ENCODE measurements at places on chromosomes 2 and 18.

DNA sequence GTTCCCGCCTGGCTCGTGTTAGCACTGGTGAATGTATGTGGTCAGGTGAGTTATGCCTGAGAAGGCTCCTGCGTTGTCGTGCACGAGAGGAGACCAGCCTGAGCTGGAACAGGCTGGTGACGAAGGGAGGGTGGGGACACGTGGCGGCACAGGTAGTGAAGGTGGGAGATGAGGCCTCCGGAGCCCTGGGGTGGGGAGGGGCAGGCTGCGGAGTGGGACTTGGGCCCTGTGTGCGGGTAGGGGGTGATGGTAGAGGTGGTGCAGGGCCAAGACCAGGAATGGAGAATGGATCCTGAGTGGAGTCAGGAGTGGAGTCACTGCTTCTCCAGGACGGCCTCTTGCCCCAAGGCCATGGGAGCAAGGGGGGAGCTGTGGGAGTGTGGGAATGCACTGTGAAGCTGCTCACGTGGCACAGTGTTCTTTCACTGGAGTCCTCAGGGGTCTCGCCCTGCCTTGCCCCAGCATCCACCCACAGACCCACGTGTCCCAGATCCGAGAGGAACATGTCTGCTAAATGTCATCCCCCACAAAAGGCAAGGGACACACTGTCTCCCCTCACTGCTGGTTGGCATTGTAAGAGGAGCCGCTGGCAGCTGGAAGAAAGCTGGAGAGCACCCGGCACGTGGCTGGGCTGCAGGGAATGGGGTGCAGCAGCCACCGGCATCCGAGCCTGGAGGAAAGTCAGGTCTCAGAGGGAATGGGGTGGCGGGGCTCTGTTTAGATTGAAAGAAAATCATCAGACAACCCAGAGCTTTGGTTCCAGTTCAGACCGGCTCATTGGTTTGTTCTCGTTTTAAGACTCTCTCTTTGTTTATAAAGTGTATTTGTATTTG, 63.7 kb downstream of the CYP26B1 start:
- H3K36me3 ChIP-seq, result no peaks in the 10 kb centered on the region
- no peaks in the 10 kb centered on the region for H3K4me1 ChIP-seq
- no peak overlapping the region for H3K27ac ChIP-seq
- no peak for DNase-seq

DNA sequence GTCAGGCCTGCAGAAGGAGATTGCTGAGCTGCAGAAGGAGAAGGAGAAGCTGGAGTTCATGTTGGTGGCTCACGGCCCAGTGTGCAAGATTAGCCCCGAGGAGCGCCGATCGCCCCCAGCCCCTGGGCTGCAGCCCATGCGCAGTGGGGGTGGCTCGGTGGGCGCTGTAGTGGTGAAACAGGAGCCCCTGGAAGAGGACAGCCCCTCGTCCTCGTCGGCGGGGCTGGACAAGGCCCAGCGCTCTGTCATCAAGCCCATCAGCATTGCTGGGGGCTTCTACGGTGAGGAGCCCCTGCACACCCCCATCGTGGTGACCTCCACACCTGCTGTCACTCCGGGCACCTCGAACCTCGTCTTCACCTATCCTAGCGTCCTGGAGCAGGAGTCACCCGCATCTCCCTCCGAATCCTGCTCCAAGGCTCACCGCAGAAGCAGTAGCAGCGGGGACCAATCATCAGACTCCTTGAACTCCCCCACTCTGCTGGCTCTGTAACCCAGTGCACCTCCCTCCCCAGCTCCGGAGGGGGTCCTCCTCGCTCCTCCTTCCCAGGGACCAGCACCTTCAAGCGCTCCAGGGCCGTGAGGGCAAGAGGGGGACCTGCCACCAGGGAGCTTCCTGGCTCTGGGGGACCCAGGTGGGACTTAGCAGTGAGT, 19.4 kb downstream of the FOSL2 start:
- DNase-seq, result peak; percentile 27
- H3K4me1 ChIP-seq, result peaks cover 65% of the 10 kb centered on the region
- H3K27ac ChIP-seq, result peak overlapping the region; percentile 61
- no peaks in the 10 kb centered on the region for H3K27me3 ChIP-seq
- H3K4me3 ChIP-seq, result no peak overlapping the region

GRCh38 chr2:18384242-18384641, 176.2 kb downstream of the RDH14 start:
- H3K27me3 ChIP-seq, result peaks cover 10% of the 10 kb centered on the region
- H3K4me3 ChIP-seq, result no peak overlapping the region
- no peaks in the 10 kb centered on the region for H3K4me1 ChIP-seq
- H3K27ac ChIP-seq, result no peak overlapping the region
- DNase-seq, result no peak

GRCh38 chr2:31137211-31138036, 816 bp downstream of the GALNT14 start:
- H3K27me3 ChIP-seq, result peaks cover 77% of the 10 kb centered on the region
- H3K36me3 ChIP-seq, result no peaks in the 10 kb centered on the region
- peaks cover 10% of the 10 kb centered on the region for H3K4me1 ChIP-seq
- DNase-seq, result peak; percentile 36

GRCh38 chr2:144364944-144365738, 154.8 kb downstream of the ZEB2 start:
- H3K27ac ChIP-seq, result no peak overlapping the region
- no peaks in the 10 kb centered on the region for H3K27me3 ChIP-seq
- H3K4me3 ChIP-seq, result no peak overlapping the region
- H3K36me3 ChIP-seq, result no peaks in the 10 kb centered on the region

DNA sequence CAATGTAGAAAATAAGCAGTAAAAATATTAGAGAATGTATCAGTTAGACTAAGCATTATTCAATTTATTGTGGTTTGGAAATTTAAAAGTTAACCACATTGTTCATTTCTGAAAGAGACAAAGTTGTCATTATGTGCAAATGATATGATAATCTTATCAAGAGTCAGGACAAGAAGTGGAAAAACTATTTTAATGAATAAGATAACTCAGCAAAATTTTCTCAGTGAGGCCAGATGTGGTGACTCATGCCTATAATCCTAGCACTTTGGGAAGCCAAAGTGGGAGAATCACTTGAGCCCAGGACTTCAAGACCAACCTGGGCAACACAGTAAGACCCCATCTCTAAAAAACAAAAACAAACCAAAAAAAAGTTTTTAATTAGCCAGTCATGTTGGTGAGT, 39.5 kb upstream of the CERS6 start:
- no peak for DNase-seq
- H3K4me1 ChIP-seq, result peaks cover 6% of the 10 kb centered on the region
- H3K27ac ChIP-seq, result no peak overlapping the region
- no peak overlapping the region for H3K4me3 ChIP-seq
- peaks cover 2% of the 10 kb centered on the region for H3K27me3 ChIP-seq
- no peaks in the 10 kb centered on the region for H3K36me3 ChIP-seq

DNA sequence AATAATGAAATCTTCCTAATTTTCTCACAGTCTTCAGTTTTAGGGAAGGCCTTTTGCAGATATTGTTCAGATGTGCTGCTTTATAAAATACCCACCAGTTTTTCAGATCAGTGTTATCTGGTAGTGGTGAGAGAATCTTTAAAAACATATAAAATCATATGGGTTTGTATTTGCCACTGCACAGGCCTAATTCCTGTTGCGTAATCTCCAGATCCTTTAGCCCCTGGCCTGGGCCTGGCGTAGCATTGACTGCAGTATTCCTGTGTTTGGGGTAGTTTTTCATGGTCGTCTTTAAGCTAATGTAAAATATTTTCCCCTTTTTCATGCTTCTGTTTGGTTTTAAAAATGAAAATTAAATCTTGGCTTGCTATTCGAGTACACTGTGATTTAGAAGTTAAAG, 43.2 kb downstream of the TSHZ1 start:
- no peak overlapping the region for H3K4me3 ChIP-seq
- no peaks in the 10 kb centered on the region for H3K36me3 ChIP-seq
- no peak for DNase-seq
- peaks cover 46% of the 10 kb centered on the region for H3K4me1 ChIP-seq
- H3K27ac ChIP-seq, result no peak overlapping the region
- H3K27me3 ChIP-seq, result no peaks in the 10 kb centered on the region

DNA sequence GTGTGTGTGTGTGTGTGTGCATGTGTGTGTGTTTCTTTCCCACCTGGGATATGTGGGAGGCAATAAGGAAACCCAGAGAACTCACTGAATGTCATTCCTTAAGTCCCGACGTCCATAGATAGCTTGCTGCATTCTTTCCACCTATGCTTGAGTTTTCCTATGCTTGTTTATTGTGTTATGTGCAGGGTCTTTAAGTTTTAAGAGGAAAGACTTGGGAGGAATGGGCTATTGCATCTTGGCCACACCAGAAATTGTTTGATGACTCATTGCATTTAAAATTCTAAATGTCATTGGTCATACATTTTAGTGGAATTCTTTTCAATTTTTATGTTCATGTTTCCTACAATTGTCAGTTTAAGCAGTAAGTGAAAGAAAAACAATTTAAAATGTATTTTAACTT, 33.7 kb downstream of the STARD6 start:
- H3K4me3 ChIP-seq, result no peak overlapping the region
- DNase-seq, result no peak
- peaks cover 7% of the 10 kb centered on the region for H3K27me3 ChIP-seq

GRCh38 chr2:108330979-108331378, 42.3 kb downstream of the SULT1C2 start:
- no peak overlapping the region for H3K4me3 ChIP-seq
- no peaks in the 10 kb centered on the region for H3K36me3 ChIP-seq
- DNase-seq, result no peak
- peaks cover 22% of the 10 kb centered on the region for H3K27me3 ChIP-seq
- H3K27ac ChIP-seq, result no peak overlapping the region
- no peaks in the 10 kb centered on the region for H3K4me1 ChIP-seq

DNA sequence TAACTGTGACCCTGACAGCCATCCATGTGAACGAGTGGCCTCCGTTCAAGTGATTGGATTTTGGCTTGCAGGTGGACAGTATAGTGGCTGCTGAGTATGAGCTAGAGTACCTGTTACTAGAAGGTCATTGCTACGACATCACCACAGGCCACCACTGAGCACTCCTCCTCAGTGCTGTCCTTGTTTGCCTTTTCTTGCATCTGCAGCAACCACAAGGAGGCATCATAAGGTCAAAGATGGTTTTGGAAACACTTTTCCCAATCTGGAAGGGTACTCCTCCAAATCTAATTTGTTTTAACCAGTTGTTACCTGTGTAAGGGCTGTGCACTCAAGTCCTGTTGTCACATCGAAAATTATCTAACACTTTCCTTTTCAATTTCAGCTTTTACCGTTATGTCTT, 81.2 kb downstream of the UGGT1 start:
- no peak for DNase-seq
- peaks cover 100% of the 10 kb centered on the region for H3K36me3 ChIP-seq
- no peaks in the 10 kb centered on the region for H3K27me3 ChIP-seq

- no peaks in the 10 kb centered on the region for H3K36me3 ChIP-seq
- H3K4me1 ChIP-seq, result no peaks in the 10 kb centered on the region
- H3K4me3 ChIP-seq, result no peak overlapping the region
- no peak overlapping the region for H3K27ac ChIP-seq
- no peaks in the 10 kb centered on the region for H3K27me3 ChIP-seq
- DNase-seq, result no peak
These were observed 91.0 kb downstream of the CTIF start for GRCh38 chr18:48629730-48630324.

DNA sequence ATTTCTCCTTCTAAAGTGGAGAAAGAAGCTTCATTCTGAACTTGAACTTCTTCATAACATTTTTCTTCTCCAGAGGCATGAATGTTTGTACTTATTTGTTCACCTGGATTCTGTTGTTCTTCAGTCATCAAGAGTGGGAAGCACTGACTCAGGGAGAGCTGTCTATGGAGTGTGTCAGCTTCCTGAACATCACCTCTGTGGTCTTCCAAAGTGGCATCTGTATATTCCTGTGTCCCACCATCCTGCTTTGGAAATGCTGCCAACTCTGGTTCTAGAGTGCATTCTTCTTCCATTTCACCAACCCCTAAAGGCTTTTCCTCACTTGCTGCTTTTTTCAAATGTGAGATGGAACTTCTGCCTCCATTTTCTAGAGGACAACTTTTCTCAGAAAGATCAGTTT, 59.5 kb downstream of the TTN start:
- H3K4me3 ChIP-seq, result no peak overlapping the region
- peaks cover 17% of the 10 kb centered on the region for H3K36me3 ChIP-seq
- no peak overlapping the region for H3K27ac ChIP-seq
- DNase-seq, result no peak
- no peaks in the 10 kb centered on the region for H3K4me1 ChIP-seq
- no peaks in the 10 kb centered on the region for H3K27me3 ChIP-seq

GRCh38 chr2:159714247-159714930, 2.1 kb downstream of the MARCHF7 start:
- DNase-seq, result no peak
- H3K36me3 ChIP-seq, result peaks cover 69% of the 10 kb centered on the region
- no peaks in the 10 kb centered on the region for H3K27me3 ChIP-seq
- peak overlapping the region; percentile 100 for H3K4me3 ChIP-seq
- H3K27ac ChIP-seq, result peak overlapping the region; percentile 100
- peaks cover 66% of the 10 kb centered on the region for H3K4me1 ChIP-seq

DNA sequence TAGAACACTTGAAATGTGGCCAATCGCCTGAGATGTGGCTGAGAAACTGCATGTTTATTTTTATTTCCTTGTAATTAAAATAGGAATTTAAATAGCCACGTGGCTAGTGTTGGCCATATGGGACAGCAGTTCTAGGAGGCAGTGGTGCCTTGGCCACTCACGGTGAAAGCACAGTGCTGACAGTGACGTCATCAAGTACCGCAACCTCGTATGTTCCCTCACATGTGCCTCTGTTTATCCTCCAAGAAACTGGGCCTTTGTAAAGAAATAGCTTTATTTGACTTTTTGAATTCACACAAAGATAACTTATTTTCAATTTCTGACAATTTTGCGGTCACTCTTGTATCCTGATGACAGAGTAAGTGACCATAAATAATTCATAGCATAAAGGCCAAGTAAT, 575.0 kb downstream of the DCDC2C start:
- no peaks in the 10 kb centered on the region for H3K4me1 ChIP-seq
- no peak overlapping the region for H3K27ac ChIP-seq
- no peak overlapping the region for H3K4me3 ChIP-seq

DNA sequence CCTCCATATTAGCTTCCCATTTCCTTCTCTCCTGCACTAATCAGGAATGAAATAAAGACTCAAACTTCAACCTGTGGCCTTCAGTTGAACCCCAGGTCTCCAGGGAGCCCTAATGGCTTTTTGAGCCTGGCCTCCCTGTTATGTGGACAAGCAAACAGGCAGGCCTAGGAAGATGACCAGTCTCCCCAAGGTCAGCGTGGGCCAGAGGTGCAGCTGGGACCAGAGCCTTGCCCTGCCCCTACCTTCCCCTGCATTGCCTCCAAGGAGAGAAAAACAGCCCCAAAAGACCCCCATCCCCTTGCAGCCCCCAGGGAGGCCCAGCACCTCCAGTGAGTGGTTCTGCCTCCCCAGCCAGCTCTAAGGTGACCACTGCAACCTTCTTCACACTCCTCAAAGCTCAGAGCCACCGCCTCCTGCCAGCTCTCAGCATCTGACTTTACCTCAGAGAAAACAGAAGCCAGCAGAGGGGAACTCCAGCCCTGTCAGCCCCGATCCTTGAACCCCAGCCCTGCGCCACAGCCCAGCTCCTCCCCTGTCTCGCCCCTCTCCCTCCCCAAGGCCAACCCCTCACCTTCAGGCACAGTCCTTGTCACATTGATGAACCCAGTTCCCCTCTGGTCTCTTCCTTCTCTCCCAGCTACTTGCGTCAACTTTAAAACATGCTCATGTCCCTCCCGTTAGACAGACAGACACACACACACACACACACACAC, 59.5 kb upstream of the ID2 start:
- H3K4me1 ChIP-seq, result no peaks in the 10 kb centered on the region
- peak overlapping the region; percentile 10 for H3K27ac ChIP-seq
- H3K4me3 ChIP-seq, result no peak overlapping the region
- no peaks in the 10 kb centered on the region for H3K27me3 ChIP-seq
- peak; percentile 19 for DNase-seq

GRCh38 chr2:144645083-144645778, 125.3 kb upstream of the ZEB2 start:
- H3K27ac ChIP-seq, result no peak overlapping the region
- no peaks in the 10 kb centered on the region for H3K36me3 ChIP-seq
- no peak for DNase-seq
- no peak overlapping the region for H3K4me3 ChIP-seq
